ENCODE measurements at places on chromosomes 3 and 15.

GRCh38 chr3:8757551-8758518, 11.6 kb downstream of the OXTR start:
- DNase-seq, result no peak

DNA sequence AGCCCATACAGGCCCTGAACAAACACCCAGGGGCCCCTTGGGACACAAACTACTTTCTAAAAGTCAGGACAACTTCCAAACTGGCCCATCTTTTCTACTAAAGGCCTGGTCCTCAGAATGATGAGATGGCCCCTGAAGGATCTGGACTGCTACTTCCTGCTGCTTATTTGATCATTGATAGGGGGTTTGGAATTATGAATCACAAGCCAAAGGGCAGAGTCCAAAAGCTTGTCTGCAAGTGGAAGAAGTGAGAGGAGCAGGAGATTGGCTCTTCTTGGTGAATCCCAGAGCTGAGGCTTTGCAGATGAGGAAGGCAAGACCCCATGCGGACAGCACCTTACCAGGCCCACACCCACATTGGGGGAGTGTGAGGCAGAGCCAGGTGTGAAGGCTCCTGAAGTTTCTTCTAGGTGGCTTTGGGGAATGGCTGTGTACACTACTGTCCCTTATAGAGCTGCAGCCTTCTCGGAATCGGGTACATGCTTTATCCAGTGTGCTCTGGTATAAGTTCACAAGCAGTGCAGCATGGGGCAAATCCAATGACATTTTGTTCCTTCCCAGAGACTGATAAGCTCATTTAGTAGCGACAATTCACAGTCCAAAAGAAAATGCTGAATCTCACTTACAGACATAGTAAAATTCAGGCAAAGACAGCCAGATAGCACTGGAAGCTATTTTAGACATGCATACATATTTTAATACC, 133.1 kb downstream of the RORA start:
- DNase-seq, result no peak

DNA sequence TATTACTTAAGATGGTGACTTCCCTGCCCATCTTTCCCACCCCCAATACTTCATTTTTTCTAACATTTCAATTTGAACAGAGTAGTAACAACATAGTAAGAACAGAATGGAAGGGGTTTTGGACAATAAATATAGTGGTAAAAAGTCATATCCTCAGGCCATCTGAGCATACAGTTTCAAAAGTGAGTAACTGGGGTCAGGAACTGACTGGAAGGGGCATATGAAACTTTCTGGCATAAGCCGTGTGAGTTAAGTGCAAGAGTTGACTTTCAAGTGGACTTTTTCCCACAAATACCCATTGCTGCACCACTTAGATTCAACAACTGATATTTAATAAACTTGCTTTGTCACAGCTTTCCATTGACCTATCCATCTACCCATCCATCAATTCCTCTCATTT, 153.5 kb upstream of the IL12A start:
- no peak for DNase-seq

- DNase-seq, result no peak
Measured at GRCh38 chr3:127788451-127788909, 33.8 kb downstream of the MGLL start.

GRCh38 chr3:151804267-151804666, 9.6 kb upstream of the AADAC start:
- no peak for DNase-seq

GRCh38 chr3:48387634-48388033, 15.6 kb downstream of the FBXW12 start:
- no peak for DNase-seq

DNA sequence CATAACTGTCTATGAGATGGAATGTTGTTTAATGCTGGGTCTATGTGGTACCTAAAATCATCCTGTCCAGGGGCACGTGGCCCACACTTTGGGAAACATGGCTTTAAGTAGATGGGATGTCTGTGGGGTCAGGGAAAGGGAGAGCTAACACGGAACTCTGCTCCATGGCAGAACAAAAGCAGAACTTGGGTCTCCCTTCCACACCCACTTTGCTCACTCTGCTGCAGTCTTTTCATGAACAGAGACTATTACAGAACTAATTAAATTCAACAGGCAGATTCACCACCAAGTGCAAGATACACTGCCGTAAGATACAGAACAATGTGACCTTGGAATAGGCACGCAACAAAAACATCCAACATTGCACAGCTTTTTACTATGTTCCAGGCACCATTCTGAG, 28.2 kb downstream of the POPDC2 start:
- no peak for DNase-seq

- DNase-seq, result no peak
Measured at GRCh38 chr3:49222002-49222401, 50.6 kb downstream of the KLHDC8B start.

GRCh38 chr15:100988857-100989256, 69.7 kb downstream of the LRRK1 start:
- DNase-seq, result no peak

DNA sequence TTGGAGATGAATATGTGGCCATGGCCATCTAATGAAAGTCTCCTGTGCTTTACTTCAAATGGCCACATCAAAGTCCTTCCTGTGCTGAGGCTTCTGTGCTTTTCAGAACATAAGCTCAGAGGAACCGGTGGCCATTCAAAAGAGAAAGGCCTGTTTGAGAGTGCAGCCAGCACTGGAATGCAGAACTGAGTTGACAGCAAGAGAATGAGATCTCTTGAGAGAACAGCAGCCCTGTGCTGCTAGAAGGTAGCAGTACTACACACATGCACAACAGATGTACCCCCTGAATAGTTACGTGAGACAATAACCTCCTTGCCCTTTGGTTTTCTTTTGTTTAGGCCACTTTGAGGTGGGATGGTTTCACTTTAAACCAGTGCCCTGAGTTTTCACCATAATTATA, 292.5 kb downstream of the PTPRG start:
- DNase-seq, result no peak

- no peak for DNase-seq
Measured at GRCh38 chr3:123652342-123652984, 67.6 kb upstream of the HACD2 start.

- no peak for DNase-seq
Measured at GRCh38 chr15:94198633-94199032, 32.7 kb upstream of the MCTP2 start.

DNA sequence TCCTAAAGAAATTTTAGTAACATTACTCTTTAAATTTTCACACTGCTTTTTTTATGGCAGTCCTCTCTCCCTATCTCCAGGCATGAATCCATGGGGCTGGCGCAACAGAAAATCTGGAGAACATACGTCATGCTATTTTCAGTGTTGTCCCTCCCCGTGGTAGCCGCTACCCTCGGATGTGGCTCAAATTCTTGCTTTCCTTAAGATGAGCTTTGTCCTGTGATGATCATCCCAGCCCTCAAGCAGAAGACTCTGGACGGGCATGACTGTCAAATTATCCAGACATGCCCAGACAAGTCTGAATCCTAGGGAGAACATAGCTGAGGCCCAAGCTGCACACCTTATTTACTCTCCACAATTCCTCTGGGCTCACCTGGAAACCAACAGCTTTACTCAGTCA, 49.1 kb downstream of the FMN1 start:
- no peak for DNase-seq

GRCh38 chr3:45677841-45678240, 11.4 kb upstream of the SACM1L start:
- no peak for DNase-seq

- no peak for DNase-seq
Measured at GRCh38 chr3:62242831-62243509, 130.4 kb downstream of the FEZF2 start.

DNA sequence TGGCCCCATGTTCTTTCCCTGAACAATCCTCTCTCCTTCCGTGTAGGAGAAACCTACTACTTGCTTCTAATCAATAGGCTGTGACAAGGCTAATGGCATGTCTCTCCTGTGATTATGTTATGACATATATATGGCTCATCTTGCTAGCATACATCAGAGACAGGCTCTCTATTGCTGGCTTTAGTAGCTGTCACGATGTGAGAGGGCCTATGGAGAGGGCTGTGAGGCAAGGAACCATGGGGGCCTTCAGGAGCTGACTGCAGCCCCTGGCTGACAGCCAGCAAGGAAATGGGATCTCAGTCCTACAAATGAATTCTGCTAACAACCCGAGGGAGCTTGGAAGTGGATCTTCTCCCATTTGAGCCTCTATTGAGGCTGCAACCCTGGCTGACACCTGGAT, 96.3 kb downstream of the EOMES start:
- DNase-seq, result no peak

GRCh38 chr15:62727501-62727900, 315.0 kb upstream of the TPM1 start:
- no peak for DNase-seq

DNA sequence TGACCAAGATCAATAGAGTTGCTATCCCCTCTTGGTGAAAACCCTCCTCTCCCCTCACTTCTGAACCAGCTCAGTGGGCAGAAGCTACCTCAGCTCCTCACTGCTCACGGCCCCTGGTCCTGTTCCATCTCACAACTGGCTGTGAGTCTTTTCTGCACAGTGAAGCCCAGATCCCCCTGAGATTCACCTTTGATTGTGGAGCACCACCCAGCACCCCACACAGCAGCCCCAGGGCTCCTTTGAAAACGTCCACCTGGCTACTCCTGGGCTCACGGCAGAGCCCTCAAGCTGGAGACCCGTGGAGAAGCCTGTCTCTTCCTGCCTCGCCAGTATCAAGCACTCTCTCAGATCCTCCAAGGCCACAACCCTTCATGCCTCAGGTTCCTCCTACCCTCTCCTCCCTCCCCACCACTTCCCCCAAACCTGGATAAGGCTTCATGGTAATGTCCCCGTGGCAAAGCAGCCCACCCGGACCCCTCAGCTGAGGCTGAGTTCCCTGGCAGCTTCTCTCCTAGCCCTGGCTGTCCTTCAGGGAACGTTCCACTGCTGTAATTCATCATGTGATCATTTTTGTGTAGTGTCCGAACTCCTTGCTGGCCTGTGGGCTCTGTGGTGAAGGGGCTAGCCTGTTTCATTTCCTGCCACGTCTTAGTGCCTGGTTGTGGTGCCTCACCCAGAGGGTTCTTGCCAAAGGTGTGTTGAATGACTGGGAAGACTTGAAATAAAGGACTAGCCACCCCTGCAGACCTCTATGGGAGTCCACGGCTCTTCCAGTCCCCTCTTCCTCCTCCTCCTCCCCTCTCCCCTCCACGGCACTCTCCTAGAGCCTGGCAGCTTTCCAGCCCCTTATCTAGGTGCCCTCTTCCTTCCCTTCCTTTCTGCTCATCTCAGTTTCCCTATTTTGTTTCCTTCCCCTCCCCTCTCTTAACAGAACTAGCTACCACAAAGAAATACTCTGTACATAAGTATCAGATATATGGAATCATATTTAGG, 44.5 kb downstream of the KY start:
- DNase-seq, result no peak

Data from activated gamma-delta T cell treated with anti-CD3 and anti-CD28 coated beads, Interleukin-2, amount 50 U/mL, for 16 hours (primary cell).